ENCODE measurements at places on chromosomes 7 and 10.

DNA sequence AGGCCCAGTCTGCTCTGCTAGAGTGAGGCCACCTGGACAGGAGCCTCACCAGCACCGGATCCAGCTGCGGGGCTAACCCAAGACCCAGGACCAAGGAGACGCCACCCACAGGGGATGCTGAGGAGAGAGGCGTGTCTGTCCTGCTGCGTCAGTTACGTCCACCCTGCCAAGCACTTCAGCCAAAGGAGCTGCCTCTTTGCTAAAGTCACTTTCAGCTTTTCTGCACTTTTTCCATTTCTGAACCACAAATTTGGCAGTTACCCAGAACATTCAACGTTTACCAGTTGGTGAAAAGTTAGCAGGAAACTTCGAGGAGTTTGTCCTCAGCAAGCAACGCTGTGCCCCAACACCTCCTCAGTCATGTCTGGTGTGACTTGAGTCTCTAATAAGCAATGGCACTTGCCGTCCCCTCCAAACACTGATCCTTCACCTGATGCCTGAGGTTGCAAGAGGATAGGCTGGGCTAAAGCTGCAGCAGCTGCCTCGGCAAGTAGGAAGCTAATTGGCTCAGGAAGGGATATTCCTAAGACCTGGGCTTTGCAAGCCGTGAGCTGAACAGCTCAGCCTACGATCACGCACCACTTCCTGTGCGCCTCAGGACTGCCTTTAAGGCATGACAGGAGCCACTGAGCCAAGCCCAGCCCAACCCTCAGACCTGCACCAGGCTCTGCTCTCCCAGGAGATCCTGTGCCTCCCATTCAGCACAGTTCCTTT is 40.1 kb downstream of the KCNH2 start:
- DNase-seq, result no peak

DNA sequence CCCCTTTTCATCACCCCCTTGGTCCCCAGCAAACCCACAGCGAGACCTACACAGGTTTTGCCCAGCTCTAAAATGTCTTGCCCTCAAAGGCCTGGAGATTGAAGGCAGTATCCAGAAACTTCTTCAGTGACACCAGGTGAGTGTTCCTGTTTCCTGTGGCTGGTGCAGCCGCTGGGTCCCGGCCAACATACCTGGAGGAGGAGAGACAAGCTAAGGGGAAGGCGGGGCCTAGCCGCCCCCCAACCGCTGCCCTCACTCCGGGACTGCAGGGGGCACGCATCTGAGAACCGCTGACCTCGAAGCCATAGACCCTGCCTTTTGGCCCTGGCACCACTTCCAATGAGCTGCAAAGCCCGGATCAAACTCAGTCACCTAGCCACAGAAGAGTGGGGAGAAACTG is 27.0 kb downstream of the OGDHL start:
- DNase-seq, result no peak

GRCh38 chr7:144049491-144049890 is 743 bp downstream of the OR2A5 start:
- DNase-seq, result no peak

DNA sequence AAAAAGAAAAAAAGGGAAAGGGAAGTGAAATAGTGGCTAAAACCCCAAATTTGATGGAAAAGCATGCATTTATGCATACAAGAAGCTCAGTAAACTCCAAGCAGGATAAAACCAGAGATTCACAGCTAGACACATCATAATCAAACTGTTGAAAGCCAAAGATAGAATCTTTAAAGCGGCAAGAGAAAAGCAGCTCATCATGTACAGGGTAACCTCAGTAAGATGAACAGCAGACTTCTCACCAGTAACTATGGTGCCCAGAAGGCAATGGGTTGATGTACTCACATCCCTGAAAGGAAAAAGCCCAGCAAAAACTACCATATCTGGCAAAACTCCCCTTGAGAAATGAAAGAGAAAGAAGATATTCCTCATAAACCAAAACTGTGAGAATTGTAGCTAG is 60.4 kb downstream of the TPST1 start:
- no peak for DNase-seq

DNA sequence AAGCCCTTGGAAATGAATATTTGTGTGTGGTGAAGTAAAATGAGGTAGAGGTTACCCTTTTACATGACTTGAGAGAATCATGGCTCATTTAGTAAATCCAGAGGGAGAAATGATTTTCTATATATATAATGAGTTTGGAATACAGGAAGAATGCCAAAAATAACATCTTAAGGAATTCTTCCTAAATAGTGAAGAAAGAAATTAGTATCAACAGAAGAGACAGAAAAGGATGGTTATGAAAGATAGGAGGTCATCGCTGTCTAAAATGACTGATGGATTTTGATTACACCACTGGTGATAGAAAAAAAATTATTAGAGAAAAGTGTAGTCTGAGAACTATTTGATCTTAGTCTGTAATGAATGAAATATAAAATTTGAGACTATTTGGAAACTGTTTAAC is 283.0 kb downstream of the ADK start:
- DNase-seq, result no peak

- DNase-seq, result no peak
Measured at GRCh38 chr7:45217358-45217757, 59.8 kb downstream of the RAMP3 start.
